ENCODE measurements at places on chromosomes 6 and 20. TPM values are rescaled to one million over a fixed set of nuclear protein-coding genes. Genes with fewer than 3 reads are reported as not detected.

The ZGPAT gene
- polyA plus RNA-seq: 39.6 TPM

The OOEP gene
- polyA plus RNA-seq: not detected

The TBXT gene
- polyA plus RNA-seq: not detected

The YIPF3 gene
- 114 TPM for polyA plus RNA-seq

The SNX21 gene
- 35.6 TPM for polyA plus RNA-seq

The CLVS2 gene
- polyA plus RNA-seq: not detected

Measured in kidney (tissue), 22 donors.